ENCODE measurements at places on chromosomes 6 and 20.

DNA sequence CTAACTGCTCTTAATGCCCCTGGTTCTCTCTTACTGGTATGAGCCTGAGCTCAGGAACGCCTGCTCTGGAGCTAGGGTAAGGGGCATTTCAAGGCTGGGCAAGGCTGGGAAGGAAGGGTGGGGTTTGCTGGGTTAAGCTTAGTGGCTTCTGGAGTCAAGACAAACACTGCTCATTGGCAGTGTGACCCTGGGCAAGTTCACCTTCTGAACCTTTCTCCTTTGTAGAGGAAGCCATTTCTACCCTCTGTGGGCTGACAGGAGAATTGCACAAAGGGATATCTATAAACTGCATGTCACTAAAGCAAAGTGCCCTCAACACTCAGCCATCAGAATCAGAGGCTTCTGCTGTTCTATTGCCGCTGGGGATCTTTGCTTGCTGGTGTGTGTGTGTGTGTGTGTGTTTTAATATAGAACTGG is 20.3 kb upstream of the LRRN4 start:
- peak; percentile 31 for DNase-seq

DNA sequence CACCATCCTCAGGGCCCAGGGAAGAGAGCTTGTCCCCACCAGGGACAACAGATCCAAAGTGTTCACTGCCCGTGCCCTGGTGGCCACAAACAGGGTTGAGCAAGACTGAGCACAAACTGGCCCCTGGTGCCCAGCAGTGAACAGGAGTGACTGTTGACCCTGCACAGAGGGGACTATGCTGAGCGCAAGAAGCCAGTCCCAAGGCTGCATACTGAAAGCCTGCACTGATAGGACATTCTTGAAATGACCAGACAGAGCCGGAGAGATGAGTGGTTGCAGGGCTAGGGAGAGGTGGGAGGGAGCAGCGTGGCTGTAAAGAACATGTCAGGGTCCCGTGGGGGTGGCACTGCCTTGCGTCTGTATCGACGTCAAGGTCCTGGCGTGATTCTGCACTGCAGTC is 2.9 kb upstream of the FNDC11 start:
- no peak for DNase-seq

GRCh38 chr20:25457886-25458680 is 50.6 kb downstream of the GINS1 start:
- DNase-seq, result no peak

GRCh38 chr20:1926237-1926636 is 31.0 kb downstream of the SIRPA start:
- no peak for DNase-seq

GRCh38 chr20:11447371-11448100 is 470.2 kb upstream of the BTBD3 start:
- DNase-seq, result no peak

DNA sequence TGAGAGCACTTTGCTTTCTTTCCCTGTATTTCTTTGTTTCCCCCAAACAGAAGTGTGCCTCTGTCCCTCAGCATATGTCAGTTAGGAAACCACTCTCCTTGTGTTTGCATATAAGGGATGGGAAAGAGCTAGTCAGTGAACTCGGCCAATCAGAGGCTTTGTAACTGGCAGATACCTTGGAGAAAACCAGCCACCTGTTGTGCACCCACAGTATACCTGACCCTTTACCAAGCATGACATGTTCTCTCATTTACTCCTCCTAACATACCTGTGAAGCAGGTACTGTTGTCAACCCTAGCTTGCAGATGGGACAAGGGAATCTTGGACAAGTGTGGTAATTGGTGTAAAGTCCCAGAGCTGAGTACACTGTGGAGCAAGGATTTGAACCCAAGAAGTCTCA is 96.1 kb upstream of the FAM8A1 start:
- DNase-seq, result no peak

GRCh38 chr20:7744411-7744810 is 195.8 kb downstream of the HAO1 start:
- DNase-seq, result peak; percentile 77

DNA sequence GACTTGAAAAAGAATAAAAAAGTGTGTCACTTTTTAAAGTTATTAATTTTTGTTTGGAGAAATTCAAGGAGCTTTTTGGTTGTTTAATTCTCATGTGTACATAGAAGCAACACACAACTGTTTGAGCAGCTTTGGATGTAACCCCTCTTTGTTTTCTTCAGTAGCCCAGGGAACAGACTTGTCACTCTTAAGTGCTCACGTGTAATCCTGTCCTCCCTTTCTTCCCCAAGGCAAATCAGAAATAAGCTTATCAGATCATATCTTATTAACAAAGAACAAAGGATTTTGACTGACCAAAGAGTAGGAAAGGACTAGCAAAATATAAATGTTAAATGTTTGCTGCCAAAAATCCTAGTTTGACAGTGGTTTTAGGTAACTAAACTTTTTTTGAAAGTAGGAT is 7.3 kb upstream of the FLRT3 start:
- DNase-seq, result no peak

DNA sequence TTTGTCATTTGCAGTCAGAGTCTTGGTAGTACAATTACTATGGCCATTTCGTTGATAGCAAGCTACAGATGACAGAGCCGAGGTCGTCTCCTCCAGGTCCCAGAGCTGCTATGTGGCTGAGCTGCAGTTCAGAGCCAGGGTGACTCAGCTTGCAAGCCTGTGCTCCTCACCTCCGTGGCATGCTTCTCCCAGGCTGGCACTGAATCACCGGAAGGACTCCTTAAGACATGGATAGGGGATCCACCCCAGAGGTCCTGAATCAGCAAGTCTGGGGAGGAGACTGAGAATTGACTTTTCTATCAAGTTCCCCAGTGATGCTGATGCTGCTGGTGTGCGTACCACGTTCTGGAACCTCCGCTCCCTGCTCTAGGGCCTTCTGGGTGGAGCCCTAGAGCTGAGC is 291.2 kb downstream of the CDH26 start:
- DNase-seq, result peak; percentile 92

GRCh38 chr6:15930207-15930606 is 198.7 kb upstream of the MYLIP start:
- no peak for DNase-seq

GRCh38 chr6:90892271-90892670 is 305.4 kb upstream of the MAP3K7 start:
- DNase-seq, result no peak

GRCh38 chr6:83514466-83514865 is 2.1 kb downstream of the PRSS35 start:
- no peak for DNase-seq

DNA sequence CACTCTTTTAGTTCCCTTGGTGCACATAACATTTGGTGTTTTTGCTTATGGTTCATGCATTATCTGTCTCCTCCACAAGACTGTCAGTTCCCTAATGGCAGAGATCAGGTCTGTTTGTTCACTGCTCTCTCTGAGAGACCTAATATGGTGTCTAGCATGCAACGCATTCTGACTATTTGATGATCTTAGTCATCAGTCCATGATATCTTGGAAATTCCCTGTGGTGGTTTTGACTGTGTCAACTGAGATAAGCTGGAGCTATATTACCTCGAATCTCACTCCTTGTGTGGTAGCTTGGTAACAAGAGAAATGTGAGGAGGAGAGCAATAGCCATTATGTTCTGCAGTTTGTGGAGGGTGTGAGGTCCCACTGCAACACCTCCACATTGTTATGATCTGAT is 229.8 kb downstream of the FRK start:
- DNase-seq, result no peak

DNA sequence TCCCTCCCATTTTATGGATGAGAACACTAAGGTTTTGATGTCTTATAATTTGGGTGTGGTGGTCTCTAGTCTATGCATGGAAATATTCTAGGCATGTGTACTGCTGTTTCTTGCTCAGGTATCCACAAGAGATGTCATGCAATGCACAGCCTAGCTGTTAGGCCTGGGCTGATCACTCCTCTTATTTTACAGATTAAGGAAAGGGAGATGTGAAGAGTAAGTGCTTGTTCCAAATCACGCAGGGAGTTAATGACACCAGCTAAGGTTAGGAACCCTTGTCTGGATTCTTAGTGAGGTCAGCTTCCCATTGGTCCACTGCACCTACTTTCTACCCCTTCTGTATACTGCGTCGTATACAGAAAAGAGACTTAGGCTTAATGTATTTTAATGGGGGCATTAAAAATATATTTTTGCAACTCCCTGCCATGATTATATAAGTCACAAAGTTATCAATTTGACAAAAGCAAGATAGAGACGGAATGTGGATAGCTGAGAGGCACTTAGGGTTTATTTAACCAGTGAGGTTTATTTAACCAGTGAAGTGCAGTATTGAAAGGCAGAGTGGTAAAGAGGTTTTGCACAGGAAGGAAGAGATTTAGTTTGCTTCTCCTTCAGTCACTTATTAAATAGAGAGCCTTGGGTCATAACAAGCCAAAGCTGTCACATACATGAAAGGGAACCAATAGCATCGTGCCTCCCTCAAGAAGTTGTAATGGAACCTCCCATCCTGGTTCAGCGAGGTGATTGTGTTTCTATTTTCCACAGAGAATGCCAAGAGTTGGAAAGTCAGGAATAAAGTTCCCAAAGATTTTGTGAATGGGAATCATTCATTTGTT is 95.0 kb upstream of the FAM184A start:
- no peak for DNase-seq

GRCh38 chr6:19210849-19211590 is 626.1 kb upstream of the ID4 start:
- no peak for DNase-seq

DNA sequence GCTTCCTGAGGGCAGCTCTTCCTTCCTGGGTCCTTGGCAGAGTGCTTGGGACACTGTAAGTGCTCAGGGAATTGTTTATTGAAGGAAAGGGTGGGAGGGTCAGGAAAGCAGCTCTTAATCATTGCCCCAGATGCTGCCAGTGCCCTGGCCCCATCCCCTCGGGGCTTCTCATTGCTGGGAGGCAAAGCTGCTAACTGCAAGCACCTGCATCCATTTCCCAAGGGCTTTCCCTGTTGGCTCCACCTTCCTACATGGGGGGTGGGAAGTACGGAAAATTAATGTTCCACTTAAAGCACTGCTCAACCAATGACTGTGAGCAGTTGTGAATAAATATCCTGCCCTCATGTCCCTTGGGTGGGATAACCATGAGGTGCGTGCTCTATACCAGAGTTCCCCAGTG is 56.4 kb downstream of the NDUFAF5 start:
- DNase-seq, result no peak

DNA sequence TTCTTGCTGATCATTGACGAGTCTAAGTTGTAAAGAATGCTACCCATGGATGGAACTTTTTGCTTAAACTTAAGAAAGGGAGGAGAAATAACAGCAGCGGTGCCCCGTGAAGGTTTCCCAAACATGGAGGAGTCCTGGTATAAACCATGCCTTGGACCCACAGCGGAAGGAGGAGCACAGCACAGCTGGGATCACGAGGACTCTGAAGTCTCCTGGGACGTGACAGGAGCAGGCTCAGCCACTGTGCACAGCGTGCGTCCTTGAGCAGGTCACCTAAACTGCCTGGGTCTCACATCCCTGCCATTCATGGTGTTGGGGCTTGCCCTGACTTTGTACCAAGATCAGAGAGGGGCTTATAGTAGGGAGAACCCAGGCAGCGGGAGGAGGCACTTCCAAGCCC is 56.1 kb upstream of the UNC93A start:
- no peak for DNase-seq

GRCh38 chr20:9235518-9235917 is 166.6 kb downstream of the PLCB4 start:
- DNase-seq, result peak; percentile 89

DNA sequence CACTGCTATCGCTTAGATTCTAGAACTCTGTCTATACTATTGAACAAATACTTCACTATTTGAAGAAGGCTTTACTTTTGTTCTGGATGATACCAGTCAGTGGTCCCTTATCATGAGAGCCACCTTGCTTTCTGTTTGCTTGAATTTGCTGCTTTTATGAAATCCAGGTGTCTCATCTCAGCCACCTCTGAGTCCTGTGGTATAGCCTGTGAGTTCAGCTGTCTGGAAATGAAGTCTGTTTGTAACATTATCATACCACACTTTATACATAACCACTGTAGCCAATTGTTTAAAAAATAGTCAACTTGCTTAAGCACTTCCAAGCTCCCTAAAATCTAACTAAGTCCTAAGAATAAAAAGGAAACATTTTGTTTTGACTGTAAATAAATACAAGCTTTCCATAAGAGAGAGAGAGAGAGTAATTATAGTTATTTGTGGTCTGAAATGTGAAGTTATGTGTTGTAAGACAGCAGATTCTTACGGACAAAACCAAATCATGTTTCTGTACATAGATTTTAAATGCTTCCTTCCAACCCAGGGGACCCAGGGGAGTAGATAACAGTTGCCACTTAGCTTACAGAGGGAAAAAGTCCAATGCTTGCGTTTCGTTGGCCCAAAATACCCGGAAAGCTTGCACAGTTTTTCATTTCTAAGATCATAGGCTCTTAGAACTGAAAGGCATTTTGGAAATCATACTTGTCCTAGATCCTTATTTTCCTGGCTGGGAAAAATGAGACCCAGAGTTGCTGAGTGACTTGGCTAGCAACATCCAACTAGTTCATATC is 1107.8 kb upstream of the FLRT3 start:
- no peak for DNase-seq

- peak; percentile 99 for DNase-seq
These were observed 290.3 kb upstream of the STXBP5 start for GRCh38 chr6:146913842-146914488.

DNA sequence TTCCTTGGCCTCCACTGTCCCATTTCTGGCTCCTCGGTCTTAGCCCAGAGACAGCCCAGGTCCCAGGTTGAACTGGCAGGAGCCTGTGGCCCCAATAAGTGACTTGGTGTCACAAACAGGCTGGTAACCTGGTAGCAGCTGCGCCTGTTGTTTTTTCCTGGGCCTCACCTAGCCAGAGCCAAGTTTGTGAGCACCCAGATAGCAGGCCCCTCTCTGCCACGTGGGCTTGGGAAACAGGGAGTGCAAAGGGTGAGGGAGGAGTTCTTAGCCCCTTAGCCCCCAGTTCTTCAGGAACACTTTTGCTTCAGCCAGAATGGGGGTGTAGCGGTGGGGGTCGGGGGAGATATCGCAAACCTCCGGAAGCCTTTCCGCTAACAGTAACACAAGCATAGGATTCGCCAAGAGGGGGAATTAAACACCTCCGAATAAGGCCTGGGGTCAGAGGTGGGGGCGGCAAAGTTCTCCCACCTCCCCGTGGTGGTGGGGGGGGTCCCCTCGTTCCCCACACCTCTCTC is 760 bp downstream of the C6orf132 start:
- no peak for DNase-seq

DNA sequence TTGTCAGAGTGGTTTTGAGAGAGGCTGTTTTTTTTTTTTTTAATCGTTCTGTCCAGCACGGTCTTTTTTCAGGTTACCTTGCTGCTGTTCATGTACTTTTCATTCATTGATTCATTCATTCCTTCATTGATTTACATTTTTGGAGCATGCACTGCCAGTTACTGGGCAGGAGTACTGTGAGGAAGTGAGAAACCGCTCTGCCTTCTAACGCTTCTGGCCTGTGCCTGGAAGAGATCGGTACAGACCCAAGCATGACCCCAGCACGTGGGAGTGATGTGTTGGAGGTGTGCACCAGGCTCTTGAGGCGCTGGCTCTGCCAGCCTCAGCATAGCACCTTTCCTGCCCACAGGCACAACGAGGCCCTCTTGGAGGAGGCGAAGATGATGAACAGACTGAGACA is 9.1 kb downstream of the RIPK1 start:
- DNase-seq, result no peak

- DNase-seq, result peak; percentile 77
These were observed 7.0 kb upstream of the RWDD1 start for GRCh38 chr6:116564311-116564710.

GRCh38 chr6:35089216-35089934 is 51.8 kb downstream of the TCP11 start:
- no peak for DNase-seq

GRCh38 chr6:122713138-122713537 is 66.4 kb upstream of the FABP7 start:
- DNase-seq, result no peak

- no peak for DNase-seq
These were observed 46.9 kb upstream of the ENPP5 start for GRCh38 chr6:46217671-46218131.

Measured in AG10803 (cell line).